ENCODE measurements at places on chromosomes 4 and X.

GRCh38 chrX:13059637-13060499 is 15.4 kb upstream of the FAM9C start:
- no peak for DNase-seq

- no peak for DNase-seq
These were observed 575 bp upstream of the KLHL5 start for GRCh38 chr4:39061457-39061856.

DNA sequence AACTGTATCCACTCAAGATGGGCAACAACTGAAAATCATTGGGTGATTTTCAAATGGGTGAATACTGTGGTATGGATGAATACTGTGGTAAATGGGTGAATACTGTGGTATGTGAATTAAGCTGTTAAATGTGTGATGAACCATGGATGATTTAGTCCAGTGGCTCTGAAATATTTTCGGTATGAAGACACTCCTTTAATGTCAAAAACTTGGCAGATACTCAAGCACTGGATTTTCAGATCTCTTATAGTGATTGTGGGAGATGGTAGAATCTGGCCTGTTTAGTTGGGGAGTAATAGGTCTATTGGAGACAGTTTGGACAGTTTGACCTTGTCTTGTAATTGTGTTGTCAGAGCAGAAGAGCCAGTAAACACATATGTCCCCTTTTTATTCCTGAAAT is 45.7 kb downstream of the SSX7 start:
- no peak for DNase-seq

GRCh38 chr4:186805020-186805820 is 81.6 kb upstream of the FAT1 start:
- no peak for DNase-seq

DNA sequence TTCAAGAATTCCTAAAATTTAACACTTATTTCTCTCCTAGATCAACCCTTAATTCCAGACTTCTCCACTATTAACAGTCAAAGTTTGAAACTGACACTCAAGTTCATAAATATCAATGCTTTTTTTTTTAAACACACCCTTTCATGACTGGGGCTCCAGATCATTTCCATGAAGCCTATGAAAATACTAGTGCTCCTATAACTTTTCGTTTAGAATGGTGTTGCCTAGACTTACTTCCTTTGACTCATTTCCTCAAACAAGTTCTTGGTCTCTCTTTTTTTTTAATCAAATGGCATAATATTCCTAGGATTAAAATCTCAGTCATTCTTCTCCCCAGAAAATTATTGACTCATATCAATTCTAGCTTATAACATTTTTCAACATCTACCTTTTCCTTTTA is 13.1 kb downstream of the ZMAT1 start:
- DNase-seq = no peak

DNA sequence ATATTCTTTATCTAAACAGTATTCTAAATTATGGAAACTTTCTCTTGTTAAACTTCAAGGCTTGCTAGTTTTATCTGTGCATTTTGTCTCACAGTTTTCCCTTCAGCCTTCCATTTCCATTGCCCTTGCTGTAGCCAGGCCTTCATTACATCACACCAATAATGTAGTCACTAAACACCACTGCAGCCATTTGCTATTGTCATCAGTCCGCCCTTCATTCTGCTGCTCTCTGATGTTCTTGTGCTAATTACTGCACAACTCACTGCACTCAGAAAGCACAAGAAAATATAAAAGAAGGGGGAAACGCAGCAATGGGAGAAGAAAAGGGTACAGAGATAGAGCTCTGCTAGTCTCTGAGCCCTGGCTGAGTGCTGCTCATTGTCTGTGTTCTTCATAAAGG is 239.6 kb upstream of the FSTL5 start:
- no peak for DNase-seq
